Type B pancreatic cell (in vitro differentiated cells): ENCODE measurements at places on chromosomes 7 and 10.
A peak's percentile ranks its signal among the peaks of the same experiment; 100 is the strongest.

- no peak for DNase-seq
These were observed 39.0 kb downstream of the RAB11FIP2 start for GRCh38 chr10:118007773-118008172.

DNA sequence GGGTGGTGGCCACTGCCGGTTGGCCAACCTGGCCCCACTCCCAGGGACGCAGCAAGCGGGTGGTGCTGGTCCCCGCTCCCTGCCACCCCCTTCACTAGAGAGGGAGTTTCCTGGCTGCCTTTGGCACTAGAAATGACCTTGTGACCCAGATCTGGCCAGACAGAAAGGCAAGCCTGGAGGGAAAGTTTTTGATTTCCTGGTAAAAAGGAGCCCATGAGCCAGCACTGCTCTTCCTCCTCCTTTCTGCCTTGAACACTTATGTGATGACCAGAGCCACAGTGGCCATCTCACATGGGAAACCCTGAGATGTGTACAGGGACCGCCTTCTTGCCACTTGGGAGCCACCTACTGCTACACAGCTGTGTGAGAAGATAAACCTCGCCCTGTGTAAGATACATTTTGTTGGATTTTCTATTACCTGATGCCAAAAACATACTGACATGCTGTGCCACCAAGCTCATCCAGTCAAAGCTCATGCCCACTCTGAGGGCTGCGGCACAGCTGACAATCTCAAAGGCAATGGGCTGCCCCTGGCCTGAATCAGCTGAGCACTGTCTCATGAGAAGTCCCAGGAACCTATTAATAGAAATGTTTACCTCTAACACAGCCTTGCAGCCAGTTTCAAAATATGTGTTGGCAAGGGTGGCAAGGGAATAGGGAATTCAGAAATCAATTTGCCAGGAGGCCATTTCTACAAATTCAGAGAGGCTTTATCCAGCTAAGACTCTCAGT is 94.0 kb downstream of the CYTH3 start:
- no peak for DNase-seq

- DNase-seq, result no peak
These were observed 6.1 kb upstream of the NCAPG2 start for GRCh38 chr7:158710651-158711102.

- DNase-seq, result no peak
These were observed 82.2 kb downstream of the PIK3CG start for GRCh38 chr7:106947244-106947728.

DNA sequence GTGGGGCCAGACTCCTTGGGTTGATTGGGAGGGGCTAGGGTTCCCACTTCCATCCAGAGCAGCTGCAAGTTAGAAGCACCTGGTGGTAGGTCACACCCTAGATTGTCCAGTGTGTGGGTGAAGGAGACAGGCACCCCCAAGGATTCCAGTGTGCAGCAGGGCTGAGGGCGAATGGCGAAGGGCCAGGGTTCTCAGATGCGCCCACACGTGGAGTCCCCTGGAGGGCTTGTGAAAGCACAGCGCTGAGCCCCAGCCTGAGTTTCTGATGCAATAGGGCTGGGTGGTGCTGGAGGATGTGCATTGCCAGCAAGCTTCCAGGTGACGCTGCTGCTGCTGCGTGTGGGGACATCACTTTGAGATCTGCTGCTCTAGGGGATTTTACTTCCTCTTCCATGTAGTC is 25.4 kb downstream of the TBATA start:
- DNase-seq, result no peak

- no peak for DNase-seq
These were observed 24.6 kb downstream of the VSIR start for GRCh38 chr10:71748671-71749191.

GRCh38 chr10:17209302-17209701 is 7.8 kb upstream of the TRDMT1 start:
- no peak for DNase-seq

DNA sequence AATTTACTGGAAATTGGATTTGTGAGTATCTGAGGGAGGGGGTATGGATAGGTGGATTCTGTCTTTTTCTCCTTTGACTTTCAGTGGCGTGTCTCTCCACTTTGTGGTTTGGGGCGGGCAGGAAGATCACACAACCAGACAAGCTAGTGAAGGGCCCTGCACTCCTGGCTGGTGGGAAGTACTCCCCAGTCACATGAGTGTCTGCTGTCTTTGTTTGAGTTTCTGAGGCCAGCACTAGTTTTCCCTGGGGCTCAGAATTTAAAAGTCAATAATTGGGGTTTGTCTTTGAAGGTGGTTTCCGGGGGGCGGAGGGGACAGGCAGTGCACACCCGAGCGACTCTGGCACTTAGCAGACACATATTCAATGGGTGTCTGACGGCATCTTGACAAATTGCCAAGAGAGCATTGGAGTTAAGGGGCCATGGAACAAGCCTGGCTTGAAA is 120.1 kb downstream of the WDFY4 start:
- no peak for DNase-seq

- DNase-seq, result no peak
These were observed 452.3 kb upstream of the GALNT17 start for GRCh38 chr7:70679661-70680060.

- no peak for DNase-seq
These were observed 604 bp upstream of the SHTN1 start for GRCh38 chr10:117005527-117006055.

GRCh38 chr7:108167460-108167859 is 37.3 kb upstream of the LAMB4 start:
- DNase-seq, result no peak

DNA sequence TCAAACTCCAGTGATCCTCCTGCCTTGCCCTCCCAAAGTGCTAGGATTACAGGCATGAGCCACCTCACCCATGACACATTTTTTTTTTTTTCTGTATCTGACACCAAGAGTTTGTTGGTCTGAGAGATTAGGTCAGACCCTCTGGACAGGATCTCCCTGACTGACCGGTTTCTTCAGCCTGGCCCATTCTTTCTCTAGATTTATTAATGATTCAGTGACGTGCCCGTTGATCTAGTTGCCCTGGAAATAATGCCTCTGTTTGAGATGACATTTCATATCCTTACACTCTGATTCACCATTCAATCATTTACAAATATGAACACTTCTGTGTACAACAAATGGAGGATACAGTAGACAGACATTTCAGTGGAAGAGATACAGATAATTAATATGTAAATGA is 1.4 kb upstream of the ZNF212 start:
- DNase-seq, result no peak

- DNase-seq, result no peak
These were observed 42.8 kb downstream of the GRB10 start for GRCh38 chr7:50739744-50740435.

- peak; percentile 71 for DNase-seq
These were observed 42.4 kb upstream of the FAM20C start for GRCh38 chr7:149791-150636.

DNA sequence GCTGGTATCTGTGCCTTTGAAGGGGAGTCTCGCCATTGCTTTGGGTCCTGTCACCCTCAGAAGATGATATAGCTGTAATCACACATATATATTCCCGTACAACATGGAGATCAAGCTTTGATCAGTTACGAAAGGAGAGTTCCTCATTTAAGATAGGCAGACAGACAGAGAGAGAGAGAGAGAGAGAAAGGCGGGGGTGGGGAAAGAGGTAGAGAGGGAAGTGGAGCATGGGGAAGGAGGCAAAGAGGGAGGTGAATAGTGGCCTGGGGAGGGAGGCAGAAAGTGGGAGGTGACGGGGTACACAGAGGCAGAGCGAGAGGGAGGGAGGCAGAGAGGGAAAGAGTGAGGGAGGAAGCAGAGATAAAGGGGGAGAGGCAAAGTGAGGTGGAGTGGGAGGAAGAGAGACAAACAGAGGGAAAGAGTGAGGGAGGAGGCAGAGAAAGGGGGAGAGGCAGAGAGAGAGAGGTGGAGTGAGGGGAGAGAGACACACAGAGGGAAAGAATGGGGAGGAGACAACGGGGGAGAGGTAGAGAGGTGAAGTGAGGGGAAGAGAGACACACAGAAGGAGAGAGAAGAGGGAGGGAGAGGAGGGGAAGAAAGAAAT is 44.6 kb upstream of the C1QL3 start:
- no peak for DNase-seq

- peak; percentile 72 for DNase-seq
These were observed 6.2 kb upstream of the PIK3CG start for GRCh38 chr7:106858618-106859532.

- no peak for DNase-seq
These were observed 214.8 kb downstream of the PHTF2 start for GRCh38 chr7:78013386-78013785.

DNA sequence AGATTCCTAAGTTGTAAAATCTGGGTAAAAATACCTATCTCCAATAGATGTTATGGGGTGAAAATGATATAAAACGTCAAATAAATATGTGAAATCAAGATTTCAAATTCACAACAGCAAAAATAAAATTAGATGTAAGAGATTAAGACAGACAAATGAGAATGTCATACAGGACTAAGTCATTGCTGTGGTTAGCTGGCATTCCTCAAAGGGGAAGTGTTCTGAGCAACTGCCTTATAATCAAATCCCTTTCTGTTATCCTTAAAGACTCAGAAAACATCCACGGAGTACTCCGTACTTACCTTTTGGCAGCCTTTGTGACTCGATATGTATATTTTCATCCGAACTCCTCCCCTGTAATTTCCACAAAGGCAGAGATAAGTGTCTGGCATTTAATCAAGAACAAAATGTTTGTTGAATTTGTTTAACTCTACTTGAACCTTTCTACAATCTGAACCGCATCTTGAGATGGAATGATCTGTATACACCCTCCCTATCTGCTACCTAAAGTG is 559.6 kb downstream of the GATA3 start:
- no peak for DNase-seq

DNA sequence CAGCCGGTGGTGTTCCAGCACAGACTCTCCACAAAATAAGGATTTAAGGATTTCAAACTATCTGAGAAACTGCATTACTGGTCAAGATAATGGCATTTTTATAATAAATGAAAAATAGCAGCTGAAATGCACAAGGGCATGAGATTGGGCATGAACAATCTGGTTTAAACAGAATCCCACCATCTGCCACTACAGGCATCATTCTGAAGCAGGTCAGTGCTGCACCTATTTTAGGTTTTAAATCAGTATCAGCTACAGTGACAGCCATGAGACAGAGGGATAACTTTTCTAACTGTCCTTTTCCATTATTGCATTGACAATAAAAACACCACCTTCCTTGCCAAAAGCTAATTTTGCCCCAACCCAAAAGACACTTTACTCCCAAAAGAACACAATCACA is 186.8 kb downstream of the ETV1 start:
- no peak for DNase-seq
